ENCODE measurements at places on chromosomes 5 and 9.
A peak's percentile ranks its signal among the peaks of the same experiment; 100 is the strongest.

GRCh38 chr5:105956456-105957196 is 1714.1 kb downstream of the EFNA5 start:
- no peak for DNase-seq

- no peak for DNase-seq
Observed at GRCh38 chr9:128408963-128409431, 11.7 kb upstream of the CERCAM start.

DNA sequence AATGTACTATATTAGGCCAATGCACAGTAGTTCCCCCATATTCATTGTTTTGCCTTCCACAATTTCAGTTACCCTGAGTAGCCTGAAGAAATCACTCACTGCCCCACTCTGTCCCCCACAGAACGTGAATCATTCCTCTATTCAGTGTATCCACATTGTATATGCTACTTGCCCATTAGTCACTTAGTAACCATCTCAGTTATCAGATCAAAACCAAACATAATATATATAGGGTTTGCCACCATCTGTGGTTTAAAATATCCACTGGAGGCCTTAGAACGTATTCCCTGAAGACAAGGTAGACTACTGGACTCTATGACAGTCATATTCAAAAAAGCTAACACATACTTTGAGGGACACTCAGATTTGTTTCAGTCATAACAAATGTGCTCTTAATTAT is 465.7 kb upstream of the RGMB start:
- DNase-seq, result peak; percentile 12

DNA sequence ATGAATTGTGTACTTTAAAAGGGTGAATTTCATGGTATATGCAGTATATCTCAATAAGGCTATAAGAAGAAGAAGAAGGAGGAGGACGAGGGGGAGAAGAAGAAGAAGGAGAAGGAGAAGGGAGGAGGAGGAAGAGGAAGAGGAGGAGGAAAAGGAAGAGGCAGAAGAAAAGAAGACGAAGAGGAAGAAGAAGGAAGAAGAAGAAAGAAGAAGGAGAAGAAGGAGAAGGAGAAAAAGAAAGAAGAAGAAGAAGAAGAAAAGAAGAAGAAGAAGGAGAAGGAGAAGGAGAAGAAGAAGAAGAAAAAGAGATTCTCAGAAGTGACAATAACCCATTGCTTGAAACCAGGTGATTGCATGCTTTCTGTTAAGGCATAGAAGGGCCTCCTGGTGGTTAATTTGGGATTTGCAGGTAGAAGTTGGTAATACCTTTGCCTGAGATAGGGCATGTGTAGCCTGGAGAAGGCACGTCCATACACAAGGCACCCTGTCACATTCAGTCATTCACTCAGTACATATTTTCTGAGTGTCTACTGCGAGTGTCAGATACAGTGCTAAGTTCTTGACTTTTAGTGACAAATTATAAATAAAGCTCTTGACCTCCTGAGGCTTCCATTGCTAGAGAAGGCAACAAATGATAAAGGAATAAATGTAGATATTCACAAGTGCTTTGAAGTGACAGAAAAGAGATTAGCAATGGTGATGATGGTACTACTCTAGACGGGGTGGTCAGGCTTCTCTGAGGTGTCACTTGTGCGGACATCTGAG is 231.3 kb downstream of the NPR3 start:
- no peak for DNase-seq

GRCh38 chr5:73322437-73323076 is 126.0 kb downstream of the FOXD1 start:
- DNase-seq, result no peak

DNA sequence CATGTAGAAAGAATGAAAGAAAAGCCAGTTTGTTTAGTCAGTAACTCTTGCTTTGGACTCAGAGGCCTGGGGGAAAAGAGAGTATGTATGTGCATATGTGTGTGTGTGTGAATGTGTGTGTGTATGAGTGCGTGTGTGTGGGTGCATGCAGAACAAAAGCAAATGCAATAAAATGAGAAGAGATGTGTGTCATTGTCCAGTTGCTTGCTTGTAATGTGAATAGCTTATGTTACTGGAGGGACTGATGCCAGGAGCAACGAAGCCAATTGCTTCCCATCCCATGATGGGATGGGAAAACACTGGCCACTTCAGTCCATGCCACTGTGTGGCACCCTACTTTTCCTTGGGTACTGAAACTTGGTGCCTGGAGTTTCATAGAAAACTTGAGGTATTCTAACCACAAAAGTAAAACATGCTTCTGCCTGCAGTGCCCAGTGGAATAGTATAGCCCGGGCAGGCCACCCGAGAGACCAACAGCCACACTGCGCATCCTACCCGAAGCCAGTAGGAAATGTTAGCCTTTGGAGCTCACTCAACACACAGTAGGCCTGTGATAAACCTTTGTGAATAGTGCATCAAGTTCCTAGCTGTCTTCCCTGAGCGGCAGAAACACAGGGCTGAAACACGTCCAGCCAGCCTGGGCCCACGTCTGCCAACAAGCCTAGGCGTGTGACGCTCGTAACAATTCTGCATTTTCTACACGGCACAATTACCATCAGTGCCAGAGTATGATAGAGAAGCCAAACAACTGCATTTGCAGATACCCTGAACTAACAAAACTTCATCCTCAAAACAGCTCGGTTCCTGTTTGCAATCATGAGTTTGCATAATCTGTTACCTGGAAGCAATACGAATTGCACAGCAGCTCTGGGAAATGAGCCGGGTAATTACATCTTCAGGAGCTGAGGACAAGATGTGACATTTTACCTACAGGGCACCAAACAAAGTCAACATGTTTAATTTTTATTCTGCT is 198.1 kb downstream of the SYK start:
- DNase-seq, result no peak

- DNase-seq, result no peak
Observed at GRCh38 chr5:31375999-31376720, 155.7 kb downstream of the DROSHA start.

DNA sequence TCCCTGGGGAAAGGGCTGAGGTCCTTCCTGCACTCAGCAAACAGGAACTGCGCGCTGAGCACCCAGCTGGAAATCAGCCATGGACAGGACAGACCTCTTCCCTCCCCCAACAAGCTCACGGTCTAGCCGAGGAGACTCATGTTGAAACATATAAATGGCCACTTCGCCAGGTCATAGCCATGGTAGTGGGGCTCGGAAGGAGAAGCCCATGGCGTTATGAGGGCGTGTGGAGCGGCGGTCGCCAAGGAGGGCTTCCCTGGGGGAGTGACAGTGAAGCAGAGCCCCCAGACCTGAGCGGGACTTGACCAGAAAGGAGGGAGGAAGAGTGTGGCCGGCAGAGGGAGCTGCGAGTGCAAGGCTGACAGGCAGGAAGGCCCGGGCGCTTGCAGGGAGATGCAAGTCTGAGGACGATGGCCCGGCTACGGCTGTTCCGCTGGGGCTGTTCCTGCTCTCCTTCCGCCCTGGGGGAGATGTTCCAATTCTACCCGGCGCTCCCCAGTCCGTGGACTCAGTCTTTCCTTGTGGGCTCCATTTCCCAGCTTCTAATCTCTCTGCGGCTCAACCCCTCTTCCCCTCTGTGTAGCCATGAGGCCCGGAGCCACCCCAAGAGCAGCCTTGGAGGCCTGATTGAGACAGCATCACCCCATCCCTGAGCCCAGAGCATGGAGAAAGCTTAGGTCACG is 43.9 kb upstream of the PRRC2B start:
- DNase-seq, result peak; percentile 65

DNA sequence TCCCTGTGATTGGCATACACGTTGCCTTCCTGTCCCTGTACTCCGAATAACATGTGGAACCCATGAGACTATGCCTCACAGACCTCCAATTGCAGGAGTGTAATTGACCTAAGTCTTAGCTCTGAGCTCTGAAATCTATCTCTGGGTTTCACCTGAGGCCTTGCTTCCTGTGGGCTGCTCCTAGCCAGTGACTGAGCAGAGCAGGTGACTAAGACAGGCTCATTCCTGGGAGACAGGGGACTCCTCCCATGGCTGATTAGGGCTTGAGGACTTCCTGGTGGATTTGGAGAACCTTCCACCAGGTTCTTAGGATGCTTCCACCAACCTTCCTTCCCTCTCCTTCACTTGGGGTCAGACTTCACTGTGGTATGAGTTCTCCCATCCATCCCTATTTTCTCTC is 22.3 kb upstream of the MIER3 start:
- no peak for DNase-seq

GRCh38 chr5:148910216-148910615 is 83.8 kb downstream of the ADRB2 start:
- DNase-seq, result no peak

- no peak for DNase-seq
Observed at GRCh38 chr5:85109616-85110015, 724.9 kb upstream of the EDIL3 start.

DNA sequence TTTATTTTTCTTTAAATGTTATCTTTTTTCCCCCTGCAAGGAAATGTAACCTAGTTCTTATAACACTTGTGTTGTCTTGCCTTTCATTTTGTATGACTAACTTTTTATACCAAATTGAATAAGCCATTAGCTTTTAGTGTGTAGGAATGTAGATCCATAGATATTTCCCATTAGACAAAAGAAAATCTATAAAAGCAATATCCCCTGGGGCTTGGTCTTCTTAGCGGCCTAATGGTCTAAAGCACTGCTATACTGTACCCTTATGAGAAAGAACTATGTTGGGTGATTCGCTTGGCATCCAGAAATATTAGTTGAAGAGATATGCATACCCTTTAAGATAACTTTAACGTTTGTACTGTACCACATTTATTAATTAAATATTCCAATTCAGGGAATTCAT is 289.2 kb downstream of the CCDC171 start:
- no peak for DNase-seq

GRCh38 chr9:36676778-36677485 is 104.2 kb downstream of the MELK start:
- DNase-seq, result no peak

All from AG09319 (cell line).